ENCODE measurements at places on chromosomes 2 and 18.

DNA sequence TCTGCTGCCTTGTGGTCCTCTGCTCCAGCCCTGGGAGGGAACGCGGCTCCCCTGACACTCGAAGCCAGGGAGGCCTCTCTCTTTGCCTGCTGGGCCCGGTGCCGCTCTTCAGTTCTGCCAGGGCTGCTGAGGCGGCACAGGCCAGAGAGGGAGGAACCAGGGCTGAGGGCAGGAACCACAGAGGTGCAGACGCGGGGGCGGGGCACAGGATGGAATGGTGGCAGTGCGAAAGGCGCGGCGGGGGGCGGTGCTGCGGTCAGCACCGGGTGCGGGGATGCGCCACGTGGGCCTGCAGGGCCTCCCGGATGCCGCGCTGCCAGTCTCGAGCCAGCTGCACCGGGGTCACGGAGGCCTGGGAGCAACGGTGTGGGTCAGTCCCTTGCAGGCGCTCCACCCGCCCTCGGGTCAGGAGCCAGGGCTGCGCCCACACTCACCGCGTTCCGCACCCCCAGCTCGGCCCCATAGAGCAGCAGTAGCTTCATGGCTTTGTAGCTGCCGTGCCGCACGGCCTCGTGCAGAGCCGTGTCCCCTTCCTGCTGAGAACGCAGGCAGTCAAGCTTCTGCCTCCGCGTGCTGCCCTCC lies 4.4 kb downstream of the ANKRD23 start:
- DNase-seq: no peak

GRCh38 chr2:11891028-11891427 lies 144.6 kb downstream of the LPIN1 start:
- DNase-seq: no peak

DNA sequence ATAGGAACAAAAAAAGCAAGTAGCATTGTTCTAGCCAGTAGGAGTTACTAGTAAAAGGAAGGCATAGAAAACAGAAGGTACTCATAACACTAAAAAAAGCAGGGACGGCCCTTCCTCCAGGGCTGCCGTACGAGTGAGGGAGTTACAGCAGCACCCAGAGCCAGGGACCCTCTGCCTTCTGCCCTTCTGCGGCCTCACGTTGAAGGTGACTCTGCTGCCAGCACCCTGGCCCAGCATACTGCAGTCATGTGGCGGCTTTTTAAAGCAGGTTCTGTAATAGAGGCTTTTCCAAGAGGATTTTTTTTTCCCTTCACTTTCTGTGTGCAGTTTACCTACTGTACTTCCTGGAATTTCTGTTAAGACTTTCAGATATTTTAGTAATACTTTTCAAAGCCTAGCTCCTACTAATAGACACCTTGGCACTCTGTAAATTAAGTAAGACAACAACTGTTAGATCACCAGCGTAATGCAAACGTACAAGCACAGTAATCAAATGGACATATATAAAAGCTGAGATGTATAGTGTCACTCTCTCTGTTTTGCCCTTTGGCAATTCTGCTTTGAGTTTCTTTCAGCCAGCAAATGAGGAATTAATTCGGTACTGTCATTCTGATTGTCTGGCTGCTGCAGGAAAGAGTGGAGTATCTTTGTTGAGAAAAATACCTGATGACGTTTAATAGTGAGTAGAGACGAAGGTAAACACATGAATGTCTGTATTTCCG lies 161.5 kb downstream of the PTGR3 start:
- DNase-seq: no peak

DNA sequence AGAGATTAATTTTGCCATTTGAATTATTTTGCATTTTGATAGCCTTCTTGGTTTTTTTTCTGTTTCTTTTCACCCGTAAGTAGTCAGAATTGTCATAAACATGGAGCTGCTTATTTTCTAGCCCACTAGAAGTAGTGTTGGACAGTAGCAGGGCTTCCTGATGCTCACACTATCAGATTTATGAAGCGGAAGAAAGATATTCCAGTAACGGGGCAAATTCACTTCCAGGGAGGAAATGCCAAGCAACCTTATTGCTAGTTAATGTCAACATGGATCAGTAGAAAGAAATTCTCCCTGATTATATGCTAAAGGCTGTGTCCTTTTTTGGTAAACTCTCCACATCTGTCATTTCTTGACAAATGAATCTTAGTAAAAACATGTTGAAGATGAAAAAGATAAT lies 19.2 kb upstream of the ADAM23 start:
- DNase-seq: no peak

DNA sequence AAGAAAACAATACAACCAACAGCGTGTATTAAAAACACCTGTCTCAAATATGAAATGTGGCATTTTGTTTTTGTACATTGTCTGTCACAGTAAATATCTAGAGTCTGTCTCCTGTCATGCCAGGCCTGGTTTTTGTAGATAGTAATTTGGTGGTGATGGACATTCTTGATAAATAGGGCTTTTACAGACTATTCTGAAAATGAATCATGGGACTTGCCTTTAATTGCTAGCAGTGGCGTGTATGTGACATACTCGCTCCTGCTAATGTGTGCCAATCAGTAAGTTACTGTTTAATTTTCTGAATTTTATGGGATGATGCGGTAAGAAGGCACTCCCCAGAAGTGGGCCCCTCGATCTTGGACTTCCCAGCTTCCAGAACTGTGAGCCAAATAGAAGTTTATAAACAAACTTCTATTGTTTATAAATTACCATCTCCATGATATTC lies 83.7 kb downstream of the TANC1 start:
- DNase-seq: peak; percentile 15

- no peak for DNase-seq
Observed at GRCh38 chr2:108906403-108907077, 82.5 kb downstream of the EDAR start.

GRCh38 chr2:205323929-205324328 lies 358.4 kb upstream of the NRP2 start:
- no peak for DNase-seq

- no peak for DNase-seq
Observed at GRCh38 chr2:111938392-111938791, 40.0 kb downstream of the MERTK start.

GRCh38 chr2:196333397-196333796 lies 162.0 kb upstream of the STK17B start:
- DNase-seq: no peak

DNA sequence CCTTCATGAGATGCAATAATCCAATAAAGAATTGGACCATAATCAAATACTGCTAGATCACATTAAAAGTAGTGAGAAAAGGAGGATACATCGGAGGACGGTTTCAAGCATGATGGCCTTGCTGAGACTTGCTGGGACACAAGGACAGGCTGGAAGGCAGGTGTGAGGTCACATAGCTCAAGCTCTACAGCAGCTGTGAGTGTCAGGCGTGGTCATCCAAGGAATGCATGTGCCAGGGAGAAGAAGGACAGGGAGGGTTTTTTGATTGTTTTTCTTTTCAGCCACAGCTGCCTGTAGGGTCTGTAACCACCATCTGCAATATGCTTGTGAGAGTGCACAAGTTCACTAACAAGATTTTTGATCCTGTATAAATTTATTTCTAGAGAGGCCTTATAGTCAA lies 57.6 kb downstream of the BMP10 start:
- no peak for DNase-seq

- DNase-seq: no peak
Observed at GRCh38 chr2:55923091-55923981, at the start of gene EFEMP1. Gene EFEMP1 (minus strand): TSS chr2:55923782. CDS start chr2:55922440, 1,342 bp downstream.

DNA sequence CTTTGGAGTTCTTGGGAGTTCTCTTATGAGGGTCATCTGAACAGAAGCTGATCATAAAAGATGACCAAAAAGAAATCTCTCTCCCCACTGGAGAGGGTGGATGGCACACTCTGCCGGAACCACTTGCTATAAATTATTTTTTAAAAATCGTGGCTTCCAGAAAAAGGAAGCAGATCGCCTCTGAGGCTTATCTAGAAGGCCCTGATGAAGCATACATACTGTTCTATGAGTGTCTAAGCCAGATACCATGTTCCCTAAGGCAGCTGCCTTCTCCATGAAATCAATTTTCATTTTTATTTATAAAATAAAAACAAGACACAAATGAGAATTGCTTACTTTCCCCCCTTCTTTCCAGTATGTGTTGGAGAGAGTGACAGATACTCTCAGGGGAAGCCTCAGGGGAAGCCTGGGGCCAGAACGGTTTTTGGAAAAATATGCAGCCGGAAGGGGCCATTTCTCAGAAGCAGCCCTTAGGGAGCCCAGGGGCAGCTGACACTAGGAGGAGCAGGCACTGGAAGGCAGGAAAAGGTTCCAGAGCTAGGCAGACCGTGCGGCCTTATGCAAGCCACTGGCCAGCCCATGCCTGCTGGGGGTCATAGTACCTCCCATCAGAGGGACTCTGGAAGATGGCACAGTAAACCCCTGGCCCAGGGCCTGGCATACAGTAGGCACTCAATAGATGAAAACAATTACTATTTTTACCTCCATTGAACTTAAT lies 130.6 kb downstream of the CABLES1 start:
- DNase-seq: no peak

DNA sequence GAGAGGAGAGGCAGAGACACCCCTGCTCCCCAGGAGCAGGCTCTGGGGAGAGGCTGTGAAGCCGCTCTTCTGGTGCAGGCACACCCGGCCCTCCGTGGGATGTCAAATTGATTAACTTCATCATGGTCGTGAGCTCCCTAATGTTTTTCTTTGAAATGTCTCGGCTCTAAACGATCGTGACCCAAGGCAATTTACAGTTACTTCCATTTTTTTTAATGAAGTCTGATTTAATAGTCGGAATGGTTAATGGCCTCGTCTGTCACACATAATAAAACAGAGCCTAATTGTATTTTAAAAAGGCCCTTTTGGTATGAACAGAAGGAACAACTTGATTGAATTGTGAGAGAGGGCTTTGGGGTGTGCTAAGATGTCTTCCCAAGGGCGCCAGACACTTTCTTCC lies 130.2 kb downstream of the SMAD2 start:
- no peak for DNase-seq

GRCh38 chr2:227394401-227394800 lies 6.7 kb upstream of the SCYGR1 start:
- no peak for DNase-seq

DNA sequence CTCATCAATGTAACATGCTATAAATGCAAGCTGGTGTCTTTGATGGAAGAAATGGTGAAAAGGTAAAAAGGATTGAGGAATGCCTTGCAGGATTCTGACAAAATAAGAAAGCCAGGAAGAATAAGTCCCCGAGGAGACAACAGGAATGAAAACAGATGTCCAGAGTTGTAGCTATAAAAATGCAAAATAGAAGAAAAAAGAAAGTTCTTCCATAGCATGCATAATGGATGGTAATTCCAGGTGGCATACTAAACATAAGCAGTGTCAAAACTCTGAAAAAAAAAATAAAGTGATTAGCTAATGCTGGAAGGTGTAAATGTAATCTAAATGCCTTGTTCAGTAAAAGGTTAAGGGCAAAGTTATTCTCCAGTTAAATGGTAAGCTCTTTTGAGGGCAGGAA lies 225.9 kb upstream of the CHST9 start:
- DNase-seq: no peak

- DNase-seq: no peak
Observed at GRCh38 chr2:80517316-80517715, 212.8 kb upstream of the LRRTM1 start.

DNA sequence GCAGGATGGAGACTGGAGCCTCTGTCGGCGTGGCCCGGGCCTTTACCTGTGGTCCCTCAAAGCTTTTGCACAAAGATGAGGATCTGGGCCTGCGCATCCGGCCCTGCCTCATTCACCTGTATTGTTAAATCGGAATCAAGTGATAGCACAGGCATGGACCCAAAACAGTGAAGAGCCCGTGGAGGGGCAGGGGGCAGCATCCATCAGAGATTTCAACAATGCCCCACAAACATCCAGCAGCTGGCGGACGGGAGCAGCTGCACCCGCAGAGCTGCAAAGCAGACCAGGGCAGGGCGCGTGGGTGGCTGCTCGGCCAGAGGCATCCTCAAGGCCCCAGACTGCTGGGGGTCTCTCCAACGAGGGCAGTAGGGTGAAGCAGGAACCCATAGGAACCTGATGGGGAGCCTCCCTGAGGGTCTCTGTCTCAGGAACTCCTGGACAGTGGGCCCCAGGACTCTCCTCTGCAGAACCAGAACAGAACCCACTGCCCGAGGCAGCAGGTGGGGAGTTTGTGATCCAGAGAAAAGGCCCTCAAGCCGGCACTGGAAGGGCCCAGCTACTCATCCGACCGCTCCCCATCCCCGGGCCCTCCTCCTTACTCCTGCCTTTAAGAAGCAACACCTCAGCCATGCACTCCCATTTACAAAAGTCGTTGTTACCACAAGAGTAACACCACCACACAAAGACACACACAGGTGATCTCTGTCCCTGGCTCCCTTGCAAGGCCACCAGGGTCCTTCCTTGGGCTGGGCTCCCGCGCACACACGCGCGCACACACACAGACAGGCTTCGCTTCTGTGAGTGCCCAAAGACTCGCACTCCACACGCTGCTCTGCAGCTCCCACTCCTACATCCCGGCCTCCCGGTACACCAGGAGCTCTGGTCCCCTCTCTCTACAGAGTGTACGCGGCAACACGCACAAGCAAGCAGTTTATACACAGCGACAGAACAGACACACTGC lies 28.8 kb downstream of the HDAC4 start:
- no peak for DNase-seq

DNA sequence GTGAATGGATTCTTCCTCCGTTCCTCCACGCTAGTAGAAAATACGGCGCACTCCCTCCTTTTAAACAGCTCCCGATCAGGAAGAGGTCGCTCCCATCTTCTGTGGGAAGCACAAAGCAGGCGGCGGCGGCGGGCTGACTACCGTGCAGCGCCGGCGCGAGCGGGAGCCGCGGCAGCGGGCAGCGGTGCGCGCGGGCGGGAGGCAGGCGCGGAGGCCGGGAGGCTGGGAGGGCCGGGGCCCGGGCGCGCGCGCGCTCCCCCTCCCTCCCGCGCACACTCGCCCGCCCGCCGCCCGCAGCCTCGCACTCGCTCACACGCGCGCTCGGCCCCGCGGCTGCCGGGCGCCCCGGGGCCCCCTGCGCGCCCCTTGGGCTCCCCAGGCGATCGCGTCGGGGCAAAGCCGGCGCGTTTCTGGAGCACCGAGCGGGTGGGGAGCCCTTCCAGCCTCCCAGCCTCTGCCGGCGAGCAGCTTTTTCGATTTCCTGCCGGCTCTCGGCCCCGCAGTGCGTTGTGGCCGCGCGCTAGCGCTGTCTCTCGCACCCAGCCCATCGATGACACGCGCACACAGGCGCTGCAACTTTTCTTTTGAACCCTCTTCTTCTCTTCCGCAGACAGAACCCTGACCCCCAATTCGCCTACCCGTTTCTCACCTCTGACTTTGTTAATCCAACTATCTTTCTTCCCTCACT lies at the start of gene SLC8A1:
TSS of gene SLC8A1 (minus strand) at position 173 of the 688 bp plus-strand sequence.
- DNase-seq: no peak

All from hematopoietic multipotent progenitor cell treated with erythropoietin and hydrocortisone succinate and interleukin-3 and kit ligand, for 17 days (in vitro differentiated cells).